ENCODE measurements at places on chromosomes 7 and 10.

- H3K27me3 ChIP-seq: peaks cover 4% of the 10 kb centered on the region
- DNase-seq: no peak
- no peak overlapping the region for H3K4me3 ChIP-seq
- H3K27ac ChIP-seq: no peak overlapping the region
- H3K4me1 ChIP-seq: no peaks in the 10 kb centered on the region
- H3K36me3 ChIP-seq: no peaks in the 10 kb centered on the region
Observed at GRCh38 chr7:85178531-85179298, 8.1 kb downstream of the SEMA3D start.

GRCh38 chr10:51073453-51074237 is 642 bp upstream of the PRKG1 start:
- H3K4me1 ChIP-seq: no peaks in the 10 kb centered on the region
- no peak for DNase-seq
- no peak overlapping the region for H3K27ac ChIP-seq
- H3K36me3 ChIP-seq: no peaks in the 10 kb centered on the region

DNA sequence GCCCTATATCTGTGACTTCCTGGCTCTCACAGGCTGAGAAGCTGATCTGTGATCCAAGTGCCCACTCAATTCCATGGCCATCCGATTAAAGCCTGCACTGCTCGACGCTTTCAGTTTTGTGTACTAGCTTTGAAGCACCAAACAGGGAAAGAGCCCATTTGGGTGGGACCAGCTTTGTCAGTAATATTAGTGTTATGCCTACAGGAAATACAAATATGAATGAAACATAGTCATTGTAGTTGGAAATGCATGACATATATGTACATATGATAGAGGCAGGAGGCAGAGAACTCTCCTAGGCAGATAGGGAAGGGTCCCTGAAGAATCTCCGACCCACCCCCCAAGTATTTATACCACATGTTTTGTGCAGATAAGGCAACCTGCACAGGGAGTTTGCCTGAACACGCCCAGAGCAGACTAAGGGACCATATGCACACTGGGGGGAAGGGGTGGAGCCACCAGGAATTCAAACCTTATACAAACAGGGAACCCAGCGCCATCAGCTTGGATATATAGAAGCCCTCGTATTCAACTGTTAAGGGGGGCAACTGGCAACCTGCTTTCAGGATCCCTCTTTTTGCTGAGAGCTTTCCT is 653.2 kb downstream of the PARD3 start:
- DNase-seq: no peak
- H3K4me3 ChIP-seq: no peak overlapping the region
- peaks cover 2% of the 10 kb centered on the region for H3K27me3 ChIP-seq
- H3K36me3 ChIP-seq: no peaks in the 10 kb centered on the region
- no peaks in the 10 kb centered on the region for H3K4me1 ChIP-seq
- no peak overlapping the region for H3K27ac ChIP-seq

- no peaks in the 10 kb centered on the region for H3K36me3 ChIP-seq
- H3K27ac ChIP-seq: no peak overlapping the region
- peaks cover 14% of the 10 kb centered on the region for H3K4me1 ChIP-seq
Observed at GRCh38 chr7:116577320-116577871, 52.6 kb downstream of the CAV1 start.

DNA sequence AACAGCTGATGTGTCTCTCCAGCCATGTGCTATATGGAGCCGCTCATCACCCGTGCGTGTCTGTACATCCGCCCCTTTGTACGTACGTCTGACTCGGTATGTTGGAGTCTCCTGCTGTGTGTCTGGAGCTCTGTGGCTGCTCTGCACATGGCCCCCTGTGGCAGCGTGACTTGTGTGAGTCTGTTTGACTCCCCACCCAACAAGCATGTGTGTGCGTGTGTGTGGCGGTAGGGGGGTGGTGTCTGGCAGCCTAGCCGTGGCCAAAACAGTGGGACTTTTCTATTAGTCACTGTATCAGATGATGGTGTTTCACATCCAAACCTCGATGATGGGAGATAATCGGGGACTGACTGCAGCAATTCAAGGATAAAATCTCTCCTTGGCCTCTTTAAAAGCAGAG is 94.1 kb downstream of the COL13A1 start:
- H3K36me3 ChIP-seq: no peaks in the 10 kb centered on the region
- H3K27me3 ChIP-seq: peaks cover 1% of the 10 kb centered on the region
- no peak overlapping the region for H3K27ac ChIP-seq
- no peaks in the 10 kb centered on the region for H3K4me1 ChIP-seq

DNA sequence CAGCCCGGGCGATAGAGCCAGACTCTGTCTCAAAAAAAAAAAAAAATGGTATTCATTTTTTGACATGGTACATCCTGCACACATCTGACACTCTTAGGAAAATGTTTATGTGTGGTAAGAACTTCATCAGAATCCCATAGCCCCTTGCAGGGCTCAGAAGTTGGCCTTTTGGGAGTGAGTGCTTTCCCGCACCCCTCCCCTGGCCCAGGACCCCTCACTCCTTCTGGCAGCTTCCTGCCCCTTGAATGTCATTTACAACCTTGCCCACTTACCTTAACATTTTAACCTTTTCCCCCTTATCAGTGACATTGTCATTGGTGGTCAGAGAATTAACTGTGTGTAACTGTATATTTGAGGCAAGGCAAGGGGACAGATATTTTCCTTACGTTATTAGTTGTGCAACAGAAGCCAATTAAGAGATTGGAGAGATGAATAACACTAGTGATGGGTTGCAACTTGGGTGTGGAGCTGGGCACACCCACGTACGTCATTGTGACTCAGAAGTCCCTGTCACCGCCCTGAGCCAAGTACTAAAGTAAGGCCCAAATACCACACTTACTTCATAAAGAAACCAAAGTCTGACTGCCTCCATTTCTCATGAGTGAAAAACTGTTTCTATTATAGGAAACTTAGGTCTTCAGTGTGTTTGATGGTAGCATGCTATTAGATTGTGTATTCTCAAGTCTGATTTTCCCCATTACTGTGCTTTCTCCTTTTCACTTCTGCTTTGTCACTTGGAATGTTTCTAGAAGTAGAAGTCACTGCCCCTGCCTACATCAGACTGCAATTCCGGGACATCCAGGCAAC is 31.6 kb downstream of the OGDH start:
- peak overlapping the region; percentile 82 for H3K4me3 ChIP-seq
- DNase-seq: peak; percentile 73
- H3K27me3 ChIP-seq: no peaks in the 10 kb centered on the region
- H3K4me1 ChIP-seq: peaks cover 83% of the 10 kb centered on the region
- H3K27ac ChIP-seq: peak overlapping the region; percentile 100
- H3K36me3 ChIP-seq: peaks cover 37% of the 10 kb centered on the region

DNA sequence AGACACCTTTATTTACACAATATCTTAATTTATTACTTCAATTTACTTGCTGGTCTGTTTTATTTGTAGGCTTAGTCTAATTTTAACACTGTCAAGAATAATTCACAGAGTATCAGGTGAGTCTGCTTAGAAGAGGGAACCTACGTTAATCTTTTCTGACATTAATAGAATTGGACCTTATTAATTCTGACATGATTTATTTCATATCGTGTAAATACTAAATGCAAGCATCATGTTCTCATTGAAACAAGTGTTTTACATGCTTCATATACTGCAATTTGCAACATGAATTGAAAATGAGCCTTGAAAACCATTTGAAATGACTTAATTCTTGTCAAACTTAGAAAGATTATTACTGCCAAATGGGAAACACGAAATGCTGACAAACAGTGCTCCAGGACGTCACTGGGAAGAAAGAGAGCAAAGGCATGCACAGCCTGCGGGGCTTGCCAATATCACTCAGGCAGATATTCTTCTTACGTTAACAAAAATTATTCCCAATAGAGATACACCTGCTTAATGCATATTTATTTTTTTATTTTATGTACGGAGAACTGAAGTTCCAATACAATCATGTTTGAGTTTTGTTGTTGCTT is 282.0 kb upstream of the AKR1E2 start:
- no peak for DNase-seq
- H3K36me3 ChIP-seq: no peaks in the 10 kb centered on the region
- H3K4me1 ChIP-seq: peaks cover 12% of the 10 kb centered on the region
- peaks cover 14% of the 10 kb centered on the region for H3K27me3 ChIP-seq

GRCh38 chr7:158957921-158958491 is 101.6 kb downstream of the DYNC2I1 start:
- H3K27ac ChIP-seq: no peak overlapping the region
- peak; percentile 26 for DNase-seq
- no peaks in the 10 kb centered on the region for H3K36me3 ChIP-seq
- peak overlapping the region; percentile 73 for H3K4me3 ChIP-seq
- H3K27me3 ChIP-seq: peaks cover 12% of the 10 kb centered on the region

DNA sequence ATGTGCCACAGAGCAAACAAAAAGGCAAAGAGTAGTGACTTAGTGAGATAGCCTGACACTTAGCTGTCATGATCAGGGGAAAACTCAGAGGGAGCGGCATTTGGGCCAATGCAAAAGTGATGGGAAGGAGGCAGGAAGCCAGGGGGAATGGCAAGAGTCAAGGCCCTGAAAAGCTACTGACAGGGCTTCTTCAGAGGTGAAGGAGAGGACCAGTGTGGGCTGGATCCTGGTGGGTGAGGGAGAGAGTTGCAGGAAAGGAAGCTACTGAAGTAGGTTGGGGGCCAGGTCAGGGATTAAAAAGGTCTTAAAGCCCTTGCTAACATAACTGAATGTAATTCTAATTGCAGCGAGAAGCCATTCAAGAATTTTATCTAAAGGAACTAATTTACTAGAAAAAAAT is 117.0 kb downstream of the AASS start:
- H3K4me1 ChIP-seq: no peaks in the 10 kb centered on the region
- H3K27ac ChIP-seq: no peak overlapping the region
- DNase-seq: no peak
- no peaks in the 10 kb centered on the region for H3K27me3 ChIP-seq
- no peak overlapping the region for H3K4me3 ChIP-seq

DNA sequence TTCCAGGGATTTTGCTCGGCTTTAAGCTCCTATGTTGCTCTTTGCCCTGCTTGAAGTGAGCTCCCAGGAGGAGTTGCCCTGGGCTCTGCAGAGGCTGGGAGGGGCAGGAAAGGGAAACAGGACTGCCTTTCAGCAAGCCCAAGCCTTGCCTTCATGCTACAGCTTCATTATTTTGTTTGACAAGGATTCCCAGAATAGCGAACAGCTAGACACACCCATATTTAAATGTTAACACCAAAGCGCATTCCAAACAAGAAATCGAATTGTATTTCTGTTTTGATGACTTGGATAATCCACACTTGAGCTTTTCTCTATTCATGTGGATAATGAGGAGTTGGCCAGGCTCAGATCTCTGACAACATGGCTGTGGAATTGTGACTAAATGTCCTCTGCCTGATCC is 6.3 kb downstream of the KIAA1217 start:
- no peak overlapping the region for H3K27ac ChIP-seq
- H3K36me3 ChIP-seq: no peaks in the 10 kb centered on the region
- H3K27me3 ChIP-seq: peaks cover 15% of the 10 kb centered on the region
- DNase-seq: no peak
- no peak overlapping the region for H3K4me3 ChIP-seq

DNA sequence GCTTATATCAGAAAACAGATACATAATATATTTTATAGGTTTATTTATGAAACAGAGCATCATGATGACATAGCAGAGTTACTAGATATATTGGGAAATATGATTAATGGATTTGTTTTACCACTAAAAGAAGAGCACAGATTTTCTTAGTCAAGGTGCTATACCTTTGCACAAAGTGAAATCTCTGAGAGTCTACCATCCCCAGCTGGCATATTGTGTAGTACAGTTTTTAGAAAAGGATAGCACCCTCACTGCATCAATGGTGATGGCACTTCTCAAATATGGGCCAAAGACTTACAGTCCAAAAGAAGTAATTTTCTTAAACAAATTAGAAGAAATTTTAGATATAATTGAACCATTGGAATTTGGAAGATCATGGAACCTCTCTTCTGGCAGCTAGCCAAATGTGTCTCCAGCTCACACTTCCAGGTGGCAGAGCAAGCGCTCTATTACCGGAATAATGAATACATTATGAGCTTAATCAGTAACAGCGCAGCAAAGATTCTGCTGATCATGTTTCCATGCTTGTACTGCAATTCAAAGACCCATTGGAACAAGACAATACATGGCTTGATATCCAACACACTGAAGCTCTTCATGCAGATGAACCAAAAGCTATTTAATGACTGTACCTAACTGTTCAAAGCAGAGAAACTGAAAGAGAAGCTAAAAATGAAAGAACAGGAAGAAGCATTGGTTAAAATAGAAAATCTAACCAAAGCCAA is 21.9 kb upstream of the CREB3L2 start:
- H3K36me3 ChIP-seq: peaks cover 2% of the 10 kb centered on the region
- no peak for DNase-seq
- peak overlapping the region; percentile 40 for H3K27ac ChIP-seq
- H3K4me3 ChIP-seq: no peak overlapping the region
- H3K27me3 ChIP-seq: peaks cover 2% of the 10 kb centered on the region

GRCh38 chr7:43628431-43628830 is 45.5 kb downstream of the STK17A start:
- no peak overlapping the region for H3K27ac ChIP-seq
- no peak overlapping the region for H3K4me3 ChIP-seq
- DNase-seq: no peak

GRCh38 chr10:85849315-85849714 is 517.3 kb downstream of the GRID1 start:
- no peaks in the 10 kb centered on the region for H3K4me1 ChIP-seq
- H3K27me3 ChIP-seq: no peaks in the 10 kb centered on the region
- no peak for DNase-seq
- no peak overlapping the region for H3K27ac ChIP-seq

- peak overlapping the region; percentile 89 for H3K27ac ChIP-seq
- no peak for DNase-seq
- peak overlapping the region; percentile 95 for H3K4me3 ChIP-seq
- H3K36me3 ChIP-seq: peaks cover 1% of the 10 kb centered on the region
Observed at GRCh38 chr10:124802313-124802675, 675 bp downstream of the ABRAXAS2 start.
